NCI-H187 (cell line): ENCODE measurements at places on chromosomes 7 and 10.

GRCh38 chr7:73615886-73616285 is 8.4 kb downstream of the MLXIPL start:
- DNase-seq = no peak

DNA sequence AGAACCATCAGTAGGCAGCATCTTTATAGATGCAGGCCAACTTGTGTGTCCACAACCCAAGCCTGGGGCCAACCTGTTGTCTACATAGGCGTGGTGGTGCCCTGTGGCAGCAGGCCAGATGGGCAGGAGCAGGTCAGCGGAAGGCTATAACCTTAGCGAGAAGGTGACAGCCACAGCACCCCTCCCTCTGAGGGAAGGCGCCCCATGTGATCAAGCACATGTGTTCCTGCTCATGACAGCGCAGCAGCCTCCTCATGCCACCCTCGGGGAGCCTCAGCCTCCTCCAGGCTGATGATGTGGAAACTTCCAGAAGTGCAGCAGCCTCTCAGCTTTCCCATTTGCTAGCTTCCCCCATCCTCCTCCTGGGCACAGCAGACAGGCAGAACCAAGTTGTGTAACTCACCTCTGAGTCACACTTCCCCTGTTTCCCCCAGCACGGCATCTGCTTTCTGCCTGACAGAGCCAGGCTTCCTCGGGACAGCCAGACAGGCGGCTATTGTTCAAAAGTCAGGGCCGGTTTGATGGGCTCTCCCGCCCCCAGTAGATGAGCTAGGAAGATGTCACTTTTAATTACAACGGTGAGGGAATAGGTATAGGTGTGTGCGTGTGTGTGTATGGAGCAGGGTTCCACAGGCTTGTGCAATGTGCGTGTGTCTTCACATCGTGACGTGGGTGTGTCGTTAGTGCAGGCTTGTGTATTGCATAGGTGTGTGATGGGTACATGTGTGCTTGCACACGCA is 312.0 kb upstream of the ZMIZ1 start:
- DNase-seq = no peak

- DNase-seq = no peak
Observed at GRCh38 chr10:63388421-63389031, 77.3 kb downstream of the JMJD1C start.

- DNase-seq = no peak
Observed at GRCh38 chr7:130943336-130943901, 209.4 kb upstream of the KLF14 start.

GRCh38 chr10:67533376-67533775 is 162.6 kb downstream of the CTNNA3 start:
- no peak for DNase-seq

- DNase-seq = no peak
Observed at GRCh38 chr10:68010426-68010940, 64.6 kb downstream of the HERC4 start.
